ENCODE measurements at places on chromosomes 13 and 19. TPM values are rescaled to one million over a fixed set of nuclear protein-coding genes. Genes with fewer than 3 reads are reported as not detected.

- DNase-seq = no peak
Measured at GRCh38 chr13:98517576-98518310, 59.2 kb downstream of the STK24 start.

DNA sequence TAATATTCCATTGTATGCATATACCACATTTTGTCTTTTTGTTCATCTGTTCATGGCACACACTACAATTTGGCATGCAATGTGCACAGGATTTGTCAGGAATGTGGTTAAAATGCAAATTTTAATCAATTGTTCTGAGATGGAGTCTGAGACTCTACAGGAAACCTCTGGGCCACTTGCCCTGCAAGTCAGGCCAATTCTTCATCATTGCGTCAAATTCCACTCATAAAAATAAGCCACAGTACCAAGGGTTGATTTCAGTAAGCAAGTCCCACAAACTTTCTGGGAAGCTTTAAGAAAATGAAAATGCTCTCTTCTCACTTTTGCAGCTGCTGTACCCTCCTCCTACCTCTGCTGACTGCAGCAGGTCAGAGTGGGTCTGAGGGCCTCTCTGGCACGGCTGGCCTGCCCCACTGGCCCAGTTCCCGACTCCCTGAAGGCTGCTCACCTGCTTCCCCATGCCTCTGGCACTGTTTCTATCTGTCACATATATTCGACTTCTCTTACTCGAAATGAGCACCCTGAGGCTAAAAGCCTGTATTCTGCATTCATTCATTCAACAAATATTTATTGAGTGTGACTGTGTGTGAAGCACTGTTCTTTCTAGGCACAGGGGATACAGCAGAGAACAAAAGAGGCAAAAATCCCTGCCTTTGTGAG, 83.8 kb upstream of the WASF3 start:
- no peak for DNase-seq

DNA sequence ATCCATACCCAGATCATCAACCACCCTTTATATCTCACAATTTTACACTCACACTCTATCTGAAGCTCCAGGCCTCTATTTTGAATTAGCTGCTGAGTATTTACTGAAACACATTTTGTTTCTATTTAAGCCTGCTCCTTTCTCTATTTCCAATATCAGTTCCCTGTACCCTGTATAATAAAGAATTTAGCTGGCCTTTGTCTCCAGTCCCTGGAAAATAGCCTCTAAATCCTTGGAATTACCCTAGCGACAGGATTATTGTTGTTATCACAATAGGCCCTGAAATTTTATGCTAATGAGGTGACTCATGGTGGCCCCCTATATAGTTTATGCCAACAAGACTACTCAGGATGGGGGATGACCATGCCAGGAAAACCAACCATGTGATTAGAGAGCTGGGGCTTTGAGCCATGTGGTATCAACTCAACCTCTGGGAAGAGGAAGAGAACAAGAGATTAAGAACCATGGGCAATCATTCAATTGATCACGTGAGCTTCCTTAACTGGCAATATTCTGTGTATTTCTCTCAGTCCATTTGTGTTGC, 72.7 kb downstream of the KATNAL1 start:
- peak; percentile 58 for DNase-seq

DNA sequence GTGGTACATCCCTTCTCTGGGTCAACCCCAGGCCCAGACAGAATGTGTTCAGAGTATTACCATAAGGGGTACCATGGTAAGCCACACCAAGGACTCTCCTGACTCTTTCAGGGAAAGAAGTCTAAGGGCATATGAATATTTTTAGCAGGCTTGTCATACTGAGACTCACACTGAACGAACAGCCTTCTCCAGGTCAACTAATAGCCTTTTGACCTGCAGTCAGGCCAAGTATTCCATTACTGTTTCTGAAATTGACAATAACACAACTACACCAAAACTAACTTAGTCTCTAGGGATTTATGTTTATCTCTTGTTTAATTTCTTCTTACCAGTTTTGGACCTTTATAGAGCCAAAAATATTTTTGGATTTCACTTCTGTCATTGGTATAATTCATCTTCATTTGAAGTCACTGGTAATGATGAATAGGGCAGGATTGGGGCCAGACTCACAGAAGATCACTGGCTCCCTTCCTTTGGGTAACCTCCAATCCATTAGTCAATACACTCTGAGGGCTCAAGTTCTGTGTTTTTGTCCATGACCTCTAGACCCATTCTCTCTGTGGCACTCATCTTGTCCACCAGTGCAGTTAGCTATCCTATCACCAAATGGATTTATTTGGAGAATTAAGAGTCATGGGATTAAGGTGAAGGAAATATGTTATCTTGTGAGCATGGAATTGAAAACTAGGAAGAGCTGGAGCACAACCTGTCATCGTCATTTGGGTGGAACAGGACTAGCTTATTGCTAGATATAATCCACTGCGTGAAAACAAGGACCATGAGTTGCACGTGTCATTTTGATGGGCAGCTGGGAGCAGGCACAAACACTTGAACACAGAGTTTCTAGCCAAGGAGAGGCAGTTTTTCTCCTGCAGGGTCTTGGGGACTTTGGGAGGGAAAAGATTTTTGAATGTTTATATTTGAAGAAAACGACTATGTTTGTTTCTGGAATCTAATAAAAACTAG, 313.3 kb downstream of the DCLK1 start:
- DNase-seq = no peak

DNA sequence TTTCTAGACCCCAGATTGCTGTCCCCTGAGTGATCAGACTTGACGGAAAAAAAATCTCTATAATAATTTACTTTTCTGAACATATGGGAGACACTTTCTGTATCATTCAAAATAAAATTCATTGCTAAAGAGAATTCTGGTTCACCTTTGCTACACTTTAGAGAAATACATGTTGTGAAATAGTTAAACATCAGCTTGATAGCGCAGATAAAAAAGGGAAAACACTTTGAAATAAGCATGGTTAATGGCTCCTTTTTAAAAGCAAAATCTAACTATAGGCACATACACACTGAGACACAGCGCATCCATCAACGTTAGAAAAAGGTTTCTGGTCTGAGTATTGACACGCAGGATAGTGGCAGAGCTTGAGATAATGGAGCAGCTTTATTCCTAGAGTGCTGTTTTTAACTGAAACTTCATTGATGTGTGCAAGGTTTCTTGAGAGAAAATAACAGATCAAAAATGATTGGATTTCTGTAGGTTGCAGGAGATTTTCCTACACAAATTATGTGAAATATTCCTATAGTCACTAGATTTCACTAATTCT, 341.2 kb downstream of the MZT1 start:
- no peak for DNase-seq

- no peak for DNase-seq
Measured at GRCh38 chr19:1132552-1133383, 29.0 kb downstream of the GPX4 start.

DNA sequence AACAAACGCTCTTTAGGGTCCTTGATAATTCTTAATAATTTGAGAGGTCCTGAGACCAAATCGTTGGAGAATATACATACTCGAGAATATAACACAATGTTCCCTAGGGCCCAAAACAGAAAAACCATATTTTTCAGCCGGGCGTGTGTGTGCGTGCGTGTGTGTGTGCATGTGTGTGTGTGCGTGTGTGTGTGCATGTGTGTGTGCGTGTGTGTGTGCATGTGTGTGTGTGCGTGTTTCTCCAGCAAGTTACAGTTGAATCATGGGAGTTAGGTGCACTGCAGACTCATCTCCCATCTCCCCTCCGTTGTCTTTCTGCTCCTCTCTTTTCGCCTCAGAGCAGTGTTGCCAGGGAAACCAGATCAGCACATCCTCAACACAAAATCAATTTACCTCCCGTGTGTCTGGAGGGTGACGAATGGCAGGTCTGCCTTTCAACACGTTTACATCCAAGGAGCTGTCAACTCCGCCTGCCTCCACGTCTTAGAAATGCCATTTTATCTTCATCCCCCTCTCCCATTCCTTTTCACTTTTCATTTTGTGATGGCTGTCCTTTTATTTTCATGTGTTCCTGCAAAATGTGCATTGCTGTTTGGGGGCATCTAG, 8.3 kb upstream of the PNMA8B start:
- no peak for DNase-seq

The CARD8 gene
- 92.5 TPM for total RNA-seq

GRCh38 chr19:11387162-11388034, 3.3 kb upstream of the EPOR start:
- no peak for DNase-seq

DNA sequence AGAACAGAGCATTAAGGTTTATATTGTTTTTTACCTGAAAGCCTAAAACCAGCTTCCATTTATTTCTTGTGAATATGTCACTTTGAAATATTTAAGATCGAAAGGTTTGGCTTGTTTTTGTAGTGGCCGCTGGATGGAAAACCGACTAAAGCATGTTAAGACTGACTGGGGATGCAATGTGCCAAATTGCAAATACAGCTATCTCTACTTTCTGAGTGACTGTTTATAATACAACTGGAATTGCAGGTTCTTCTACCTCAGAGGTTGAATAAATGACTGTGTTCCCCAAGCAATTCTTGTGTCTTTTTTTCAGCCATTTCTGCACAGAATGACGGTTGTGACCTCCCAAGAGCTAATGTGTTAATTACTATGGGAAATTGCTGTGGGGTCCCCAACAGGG, 50.0 kb upstream of the TMTC4 start:
- no peak for DNase-seq

GRCh38 chr19:54030895-54031586, 32.7 kb downstream of the VSTM1 start:
- no peak for DNase-seq

- no peak for DNase-seq
Measured at GRCh38 chr19:15418231-15418578, 583 bp downstream of the AKAP8L start.

The NCR1 gene
- total RNA-seq = not detected

- DNase-seq = no peak
Measured at GRCh38 chr19:8085598-8086408, 33.2 kb downstream of the CCL25 start.

DNA sequence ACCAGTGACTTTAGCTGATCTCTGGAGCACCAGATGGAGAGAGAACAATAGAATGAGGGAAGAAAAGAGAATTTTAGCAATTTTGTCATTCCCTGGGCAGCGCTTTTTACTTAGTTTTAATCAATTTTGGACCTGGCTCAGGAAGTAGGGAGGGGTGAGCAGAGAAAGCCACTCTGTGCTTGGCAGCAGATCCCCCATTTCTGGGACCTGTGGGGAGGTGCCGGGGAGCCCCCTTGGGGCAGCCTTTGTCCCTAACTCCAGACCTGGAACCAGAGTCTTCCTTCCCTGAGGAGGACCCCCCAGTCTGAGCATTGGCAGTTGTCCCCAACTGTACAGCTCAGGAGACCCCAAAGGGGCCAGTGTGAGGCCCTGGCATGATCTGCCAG, 10.5 kb downstream of the LYL1 start:
- no peak for DNase-seq

The ZNF534 gene
- not detected for total RNA-seq

- DNase-seq = no peak
Measured at GRCh38 chr13:45925151-45925550, 73.6 kb upstream of the SIAH3 start.

DNA sequence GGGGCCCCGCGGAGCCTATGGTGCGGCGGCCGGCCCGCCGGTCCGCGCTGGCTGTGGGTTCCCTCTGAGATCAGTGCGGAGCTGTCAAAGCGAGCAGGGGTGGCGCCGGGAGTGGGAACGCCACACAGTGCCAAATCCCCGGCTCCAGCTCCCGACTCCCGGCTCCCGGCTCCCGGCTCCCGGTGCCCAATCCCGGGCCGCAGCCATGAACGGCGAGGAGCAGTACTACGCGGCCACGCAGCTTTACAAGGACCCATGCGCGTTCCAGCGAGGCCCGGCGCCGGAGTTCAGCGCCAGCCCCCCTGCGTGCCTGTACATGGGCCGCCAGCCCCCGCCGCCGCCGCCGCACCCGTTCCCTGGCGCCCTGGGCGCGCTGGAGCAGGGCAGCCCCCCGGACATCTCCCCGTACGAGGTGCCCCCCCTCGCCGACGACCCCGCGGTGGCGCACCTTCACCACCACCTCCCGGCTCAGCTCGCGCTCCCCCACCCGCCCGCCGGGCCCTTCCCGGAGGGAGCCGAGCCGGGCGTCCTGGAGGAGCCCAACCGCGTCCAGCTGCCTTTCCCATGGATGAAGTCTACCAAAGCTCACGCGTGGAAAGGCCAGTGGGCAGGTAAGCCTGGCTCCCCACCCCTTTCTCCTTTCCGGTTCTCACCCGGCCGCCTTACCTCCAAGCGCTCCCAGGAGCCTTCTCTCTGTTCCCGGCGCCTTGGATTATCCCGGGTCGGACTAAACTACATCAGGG, at the start of gene PDX1:
Gene PDX1 (plus strand): TSS at position 67 of the 743 bp plus-strand sequence. CDS start 139 bp downstream, at position 206.
- no peak for DNase-seq

DNA sequence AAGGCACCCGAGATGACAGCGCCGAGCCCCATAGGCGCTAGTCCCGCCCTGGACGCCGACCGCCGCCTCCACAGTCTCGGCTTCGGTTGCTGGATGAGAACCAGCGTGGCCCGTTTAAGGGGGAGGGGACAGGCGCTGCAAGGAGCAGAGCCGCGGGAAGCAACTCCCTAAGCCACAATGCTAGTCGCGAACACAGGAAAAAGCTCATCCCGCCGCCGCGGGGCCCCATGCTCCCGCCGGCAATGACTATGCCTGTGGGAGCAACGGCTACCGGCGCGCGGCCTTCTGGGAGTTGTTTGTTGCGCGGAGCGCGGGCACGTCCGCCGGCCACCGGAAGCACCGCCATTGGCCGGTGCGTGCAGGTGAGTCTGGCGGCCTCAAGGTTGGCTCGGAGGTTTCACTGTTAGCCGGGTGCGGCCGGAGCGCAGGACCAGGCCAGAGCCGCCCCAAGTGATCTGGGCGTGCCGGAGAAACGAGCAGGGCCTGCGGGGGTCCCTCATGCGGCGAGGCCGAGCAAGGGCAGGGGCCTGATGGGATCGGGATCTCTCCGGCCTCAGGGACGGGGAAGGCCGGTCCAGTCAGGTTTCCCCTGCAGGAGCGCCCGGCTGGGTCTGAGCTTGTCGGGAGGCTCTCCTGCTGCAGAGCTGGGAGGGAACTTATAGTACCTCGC, at the start of gene ZNF544:
Gene ZNF544 (plus strand): TSS at position 330 of the 670 bp plus-strand sequence. CDS start 15,110 bp downstream, outside the sequence.
- DNase-seq = peak; percentile 39

The ADAMTS10 gene
- 2.7 TPM for total RNA-seq

- no peak for DNase-seq
Measured at GRCh38 chr13:80109303-80109702, 231.6 kb downstream of the SPRY2 start.

- DNase-seq = no peak
Measured at GRCh38 chr19:56310462-56310861, 4.2 kb downstream of the ZSCAN5A start.

The ZNF677 gene
- total RNA-seq = 17.8 TPM

- no peak for DNase-seq
Measured at GRCh38 chr19:55452749-55453346, 8.6 kb downstream of the ISOC2 start.

- no peak for DNase-seq
Measured at GRCh38 chr19:34416021-34416545, 11.9 kb downstream of the PDCD2L start.

- DNase-seq = no peak
Measured at GRCh38 chr13:41970918-41971317, 10.0 kb upstream of the VWA8 start.

All from pulmonary artery endothelial cell (primary cell).